ENCODE measurements at places on chromosomes 2 and 18.
A peak's percentile ranks its signal among the peaks of the same experiment; 100 is the strongest.

- no peak for DNase-seq
Measured at GRCh38 chr2:211611061-211611518, 927.5 kb downstream of the ERBB4 start.

DNA sequence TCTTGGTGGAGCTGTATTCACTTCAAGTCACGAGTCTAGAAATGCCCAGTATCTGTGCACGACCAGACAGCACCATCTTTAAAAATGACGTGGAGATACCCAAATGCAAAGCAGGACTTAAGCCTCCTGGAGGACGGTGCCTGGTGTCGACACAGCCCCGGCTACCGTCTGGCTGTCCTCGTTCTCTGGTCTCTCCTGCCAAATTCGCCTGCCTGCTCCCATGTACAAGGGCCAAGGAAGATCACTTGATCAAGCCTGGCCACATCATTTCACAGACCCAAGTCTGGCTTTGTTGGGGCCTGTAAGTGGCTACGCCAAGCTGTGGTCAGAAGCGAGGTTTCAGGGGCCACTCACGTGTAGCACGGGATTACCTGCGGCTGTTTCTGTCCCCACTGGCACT lies 9.4 kb downstream of the ODC1 start:
- DNase-seq, result no peak

DNA sequence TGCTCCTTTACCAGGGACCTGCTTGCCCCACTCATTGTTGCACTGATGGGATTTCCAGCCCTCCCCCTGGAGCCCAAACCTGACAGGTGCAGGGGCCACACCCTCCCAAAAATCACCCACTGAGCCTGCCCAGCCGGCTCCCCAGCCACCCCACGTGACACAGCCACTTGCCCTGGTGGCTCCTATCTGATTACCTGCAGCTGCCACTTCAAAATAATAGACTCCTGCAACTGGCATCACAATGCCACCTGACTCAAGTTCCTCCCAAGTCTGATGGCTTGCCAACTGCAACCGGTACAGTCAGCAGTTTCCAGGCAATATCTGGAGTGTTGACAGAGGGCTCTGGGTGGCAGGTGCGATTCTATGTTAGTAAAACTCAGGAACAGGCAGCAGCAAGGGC lies 66.2 kb downstream of the CRACDL start:
- no peak for DNase-seq

DNA sequence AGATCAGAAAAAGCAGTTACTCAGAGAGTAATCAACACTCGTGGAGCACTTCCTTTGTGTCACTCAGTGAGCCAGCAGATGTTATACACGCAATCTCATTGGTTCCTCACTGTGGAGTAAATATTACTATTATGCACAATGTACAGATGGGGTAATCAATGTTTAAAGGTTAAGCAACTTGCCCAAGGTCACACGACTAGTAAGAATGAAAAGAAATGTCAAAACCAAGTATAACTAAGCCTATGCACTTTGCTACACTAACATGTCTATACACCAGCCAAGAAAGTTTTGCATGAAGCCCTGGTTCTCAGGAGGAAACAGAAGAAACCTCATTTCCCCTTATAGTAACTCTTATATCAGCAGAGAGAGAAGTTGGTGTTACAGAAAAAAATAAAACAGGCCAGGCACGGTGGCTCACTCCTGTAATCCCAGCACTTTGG lies 5.4 kb downstream of the METTL21A start:
- no peak for DNase-seq

- DNase-seq, result no peak
Measured at GRCh38 chr2:196260546-196260945, 89.2 kb upstream of the STK17B start.

DNA sequence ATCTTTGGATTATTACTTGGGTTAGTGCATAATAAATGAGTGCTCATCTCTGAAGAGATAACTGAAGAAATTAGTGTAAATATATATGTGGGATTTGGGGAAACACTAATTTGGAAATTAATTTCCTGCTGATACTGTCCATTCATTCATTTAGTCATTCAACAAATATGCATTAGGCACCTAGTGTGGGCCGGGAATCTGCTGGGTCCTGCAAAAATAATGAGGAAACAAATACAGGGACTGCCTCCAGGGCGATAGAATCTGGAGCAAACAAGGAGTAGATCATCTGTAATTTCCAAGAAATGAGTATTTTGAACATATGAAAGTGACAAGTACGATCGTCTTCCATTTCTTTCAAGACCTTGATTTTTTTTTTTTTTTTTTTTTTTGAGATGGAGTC lies 203.7 kb upstream of the LYPD1 start:
- no peak for DNase-seq

DNA sequence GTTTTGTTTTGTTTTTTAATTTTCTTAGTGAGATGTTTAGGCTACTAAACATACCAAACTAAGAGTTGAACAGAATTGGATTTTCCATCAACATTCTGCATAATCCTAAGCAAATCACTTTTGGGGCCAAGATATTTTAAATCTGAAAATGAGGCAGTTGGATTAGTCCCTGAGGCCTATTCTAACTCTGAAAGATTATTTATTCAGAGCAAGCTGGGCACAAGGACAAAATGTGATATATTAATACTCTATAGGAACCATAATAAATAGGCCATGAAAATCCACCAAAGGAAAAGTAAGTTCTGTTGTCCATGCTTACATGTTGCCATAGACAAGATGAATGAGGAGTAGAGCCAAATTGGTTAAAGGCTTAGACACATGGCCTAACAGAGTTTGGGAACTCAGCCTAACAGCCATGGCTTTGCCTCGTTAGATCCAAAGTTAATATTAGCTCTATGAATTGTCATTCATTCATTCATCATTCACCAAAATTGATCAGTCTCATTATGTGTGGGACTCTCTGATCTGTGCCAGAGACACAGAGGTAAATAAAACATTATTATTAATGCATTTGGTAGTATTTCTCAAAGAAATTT lies 183.5 kb downstream of the SCG2 start:
- no peak for DNase-seq

DNA sequence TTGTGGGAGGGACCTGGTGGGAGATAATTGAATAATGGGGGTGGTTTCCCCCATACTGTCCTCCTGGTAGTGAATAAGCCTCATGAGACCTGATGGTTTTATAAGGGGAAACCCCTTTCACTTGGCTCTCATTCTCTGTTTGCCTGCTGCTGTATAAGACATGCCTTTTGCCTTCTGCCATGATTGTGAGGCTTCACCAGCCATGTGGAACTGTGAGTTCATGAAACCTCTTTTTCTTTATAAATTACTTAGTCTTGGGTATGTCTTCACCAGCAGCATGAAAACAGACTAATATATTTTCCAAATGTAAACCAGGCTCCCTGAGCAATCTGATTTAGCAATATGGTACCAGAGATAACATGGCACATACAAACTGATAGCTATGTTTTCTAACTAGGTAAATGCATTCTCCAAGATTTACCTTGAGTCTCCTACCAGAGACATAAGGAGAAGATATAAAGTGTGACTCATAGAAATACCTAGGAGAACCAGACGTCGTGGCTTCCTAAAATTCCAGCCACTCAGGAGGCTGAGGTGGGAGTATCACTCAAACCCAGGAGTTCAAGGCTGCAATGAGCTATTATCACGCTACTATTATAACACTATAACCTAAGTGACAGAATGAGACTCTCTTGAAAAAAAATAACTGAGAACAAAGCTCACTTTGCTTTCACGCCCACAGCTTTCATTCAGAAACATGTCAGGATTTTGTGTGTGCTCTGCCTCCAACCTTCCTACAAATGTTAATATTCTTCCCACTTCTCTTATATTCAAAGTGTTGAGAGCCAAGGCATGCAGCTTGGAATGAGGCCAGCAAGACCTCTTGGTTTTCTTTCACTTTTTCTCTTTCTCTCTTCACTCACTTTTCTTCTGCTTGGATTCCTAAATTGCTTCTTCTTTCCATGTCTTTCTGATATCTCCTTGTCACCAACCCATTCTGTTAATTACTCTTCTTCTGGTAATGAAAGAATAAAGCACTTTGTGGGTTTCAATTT lies 263.9 kb upstream of the UBE2E3 start:
- DNase-seq, result no peak

GRCh38 chr18:46296656-46297055 lies 192.5 kb downstream of the HAUS1 start:
- no peak for DNase-seq

DNA sequence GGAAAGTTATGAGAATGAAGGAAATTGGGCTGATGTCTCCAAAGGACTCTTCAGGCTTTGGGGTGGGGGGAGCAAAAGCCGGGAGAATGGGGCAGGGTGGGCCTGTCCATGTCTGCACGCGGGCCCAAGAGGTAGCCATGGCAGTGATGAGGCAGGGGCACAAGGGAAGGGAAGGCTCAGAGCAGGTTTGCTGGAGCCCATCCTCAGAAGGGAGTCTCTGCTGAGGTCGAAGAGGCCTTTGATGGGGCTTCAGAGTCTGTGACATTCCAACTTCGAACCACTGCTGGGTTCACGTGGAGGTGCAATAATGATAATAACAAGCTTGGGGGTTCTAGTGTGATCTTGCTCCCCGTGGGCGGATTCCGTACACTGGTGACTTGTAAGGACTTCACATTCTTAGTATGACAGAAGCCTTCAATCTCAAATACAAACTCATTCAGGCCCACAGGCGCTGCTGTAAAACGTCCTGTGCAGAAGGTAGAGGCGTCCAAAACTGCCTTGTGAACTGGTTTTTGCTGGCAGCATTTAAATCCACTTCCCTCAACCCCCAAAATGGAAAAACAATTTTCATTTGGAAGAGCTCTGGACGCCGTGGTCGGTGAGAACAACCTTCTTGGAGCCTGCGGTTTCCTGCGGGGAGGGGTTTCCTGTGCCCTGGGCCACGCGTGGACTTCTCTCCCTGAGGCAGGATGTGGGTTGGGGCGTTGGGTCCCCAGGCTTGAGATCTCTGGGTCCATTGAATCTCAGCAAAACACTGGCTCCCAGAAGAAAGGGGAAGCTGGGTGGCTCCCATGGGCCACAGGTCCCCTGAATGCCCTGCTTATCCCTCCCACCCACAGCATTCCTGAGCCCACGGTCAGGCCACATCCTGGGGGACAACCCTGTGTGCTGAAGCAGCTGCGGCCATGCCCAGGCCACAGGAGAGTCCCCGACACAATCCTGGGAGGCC lies 151.0 kb downstream of the TPO start:
- no peak for DNase-seq

- no peak for DNase-seq
Measured at GRCh38 chr2:26934335-26934724, 36.1 kb upstream of the MAPRE3 start.

GRCh38 chr2:127649684-127650040 lies 3.7 kb downstream of the GPR17 start:
- peak; percentile 92 for DNase-seq

- no peak for DNase-seq
Measured at GRCh38 chr18:36114738-36115137, 14.4 kb downstream of the SLC39A6 start.

GRCh38 chr18:48724442-48724841 lies 185.6 kb downstream of the CTIF start:
- no peak for DNase-seq

- DNase-seq, result no peak
Measured at GRCh38 chr18:47512726-47513435, 261.4 kb upstream of the SKOR2 start.
